ENCODE measurements at places on chromosomes 5 and 9.

DNA sequence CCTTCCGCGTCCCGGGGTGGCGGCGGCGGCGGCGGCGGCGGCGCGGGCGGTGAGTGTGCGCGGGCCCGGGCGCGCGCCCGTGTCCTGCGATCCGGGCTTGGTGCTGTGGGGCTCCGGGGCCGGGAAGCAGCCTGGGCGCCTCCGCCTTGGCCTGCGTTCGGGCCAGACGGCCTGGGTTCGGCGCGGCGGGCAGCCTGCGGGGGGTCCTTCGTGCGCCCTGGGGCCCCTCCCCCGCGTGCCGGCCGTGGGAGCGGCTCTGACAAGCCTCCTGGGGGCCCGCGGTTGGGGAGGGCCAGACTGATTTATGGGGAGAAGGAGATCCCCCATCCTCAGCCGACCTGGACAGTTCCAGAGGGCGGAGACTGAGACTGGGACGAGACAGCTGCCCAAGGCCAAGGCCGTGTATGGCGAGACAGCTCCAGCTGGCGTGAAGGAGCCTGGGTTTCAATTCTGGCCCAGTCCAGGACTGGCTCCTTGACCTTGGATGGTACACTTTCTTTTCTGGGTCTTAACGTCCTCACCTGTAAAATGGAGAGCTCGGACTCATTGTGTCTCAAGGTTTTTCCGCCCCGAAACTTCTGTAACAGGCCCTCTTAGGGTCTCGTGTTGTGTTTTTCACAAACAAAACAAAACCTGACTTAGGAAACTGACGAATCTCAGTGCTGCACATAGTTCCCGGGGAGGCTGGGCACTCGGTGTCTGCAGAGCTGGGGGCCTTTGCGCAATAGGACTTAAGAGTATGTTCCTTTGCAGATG, 603 bp downstream of the TMEM268 start:
- DNase-seq = peak; percentile 81

DNA sequence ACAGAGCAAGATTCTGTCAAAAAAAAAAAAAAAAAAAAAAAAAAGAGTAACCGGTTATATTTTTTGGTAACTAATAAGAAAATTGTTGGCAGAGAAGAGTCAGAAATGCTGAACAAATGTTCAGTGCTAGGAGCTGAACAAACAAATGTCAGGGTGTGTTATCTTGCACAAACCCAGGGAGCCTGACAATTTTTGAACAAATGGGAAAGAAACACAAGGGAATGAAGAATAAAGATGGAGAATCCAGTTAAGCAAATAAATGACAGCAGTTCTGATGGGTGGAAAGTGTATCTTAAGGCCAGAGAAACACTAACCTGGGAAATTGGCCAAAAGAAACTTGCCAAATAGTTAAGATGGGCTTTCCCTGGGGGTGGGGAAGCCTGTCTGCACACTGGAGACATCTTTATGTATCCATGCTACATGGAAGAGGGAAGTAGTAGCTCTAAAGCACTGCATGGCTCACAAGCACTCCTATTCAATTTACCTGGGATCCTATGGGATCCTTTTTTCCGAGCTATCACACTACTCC, 23.7 kb downstream of the KLHL3 start:
- no peak for DNase-seq

DNA sequence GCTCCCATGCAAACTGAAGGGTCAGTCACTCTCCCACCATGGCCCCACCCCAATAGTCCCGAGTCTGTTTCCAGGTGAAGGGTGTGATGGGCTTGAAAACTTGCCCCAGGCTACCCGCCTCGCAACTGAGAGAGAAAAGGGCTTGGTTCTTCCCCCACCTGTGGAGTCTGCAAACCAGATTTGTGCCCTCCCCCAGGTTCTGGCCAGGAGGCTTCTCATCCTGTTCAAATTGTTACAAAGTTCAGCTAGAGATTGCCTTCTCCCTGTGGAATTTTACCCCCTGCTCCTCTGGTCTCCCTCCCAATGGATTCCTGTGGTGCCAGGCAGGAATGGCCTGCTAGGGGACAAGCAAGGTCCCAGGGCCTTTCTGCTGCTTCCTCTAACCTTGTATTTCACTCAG, 93.1 kb upstream of the ACO1 start:
- no peak for DNase-seq

DNA sequence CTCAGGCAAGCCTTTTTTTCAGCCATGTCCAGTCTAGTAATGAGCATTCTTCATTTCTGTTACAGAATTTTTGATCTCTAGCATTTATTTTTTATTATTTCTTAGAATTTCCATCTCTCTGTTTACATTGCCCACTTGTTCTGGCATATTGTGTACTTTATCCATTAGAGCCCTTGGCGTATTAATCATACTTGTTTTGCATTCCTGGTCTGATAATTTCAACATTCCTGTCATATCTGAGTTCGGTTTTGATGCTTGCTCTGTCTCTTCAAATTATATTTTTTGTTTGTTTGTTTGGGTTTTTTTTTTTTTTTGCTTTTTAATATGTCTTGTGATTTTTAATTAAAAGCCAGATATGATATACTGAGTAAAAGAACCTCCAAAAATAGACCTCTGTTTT, 23.0 kb upstream of the JAK2 start:
- no peak for DNase-seq

DNA sequence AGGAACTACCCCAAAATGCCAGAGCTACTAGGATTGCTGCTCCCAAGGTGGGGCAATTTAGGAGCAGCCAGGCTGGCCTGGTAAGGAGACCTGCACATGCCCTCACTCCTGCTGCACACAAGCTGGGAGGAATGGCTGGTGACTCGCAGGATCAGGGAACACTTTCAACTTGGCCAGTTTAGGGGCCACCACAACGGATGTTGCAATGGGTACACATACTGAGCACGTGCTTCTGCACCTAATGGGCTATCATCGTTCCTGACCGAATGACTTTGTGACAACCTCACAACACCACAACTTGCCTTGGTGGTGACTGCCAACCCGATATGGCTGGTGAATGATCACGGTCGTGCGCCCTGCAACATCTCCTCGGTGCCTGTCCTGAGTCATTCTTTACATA, 172.0 kb downstream of the ROR2 start:
- no peak for DNase-seq

DNA sequence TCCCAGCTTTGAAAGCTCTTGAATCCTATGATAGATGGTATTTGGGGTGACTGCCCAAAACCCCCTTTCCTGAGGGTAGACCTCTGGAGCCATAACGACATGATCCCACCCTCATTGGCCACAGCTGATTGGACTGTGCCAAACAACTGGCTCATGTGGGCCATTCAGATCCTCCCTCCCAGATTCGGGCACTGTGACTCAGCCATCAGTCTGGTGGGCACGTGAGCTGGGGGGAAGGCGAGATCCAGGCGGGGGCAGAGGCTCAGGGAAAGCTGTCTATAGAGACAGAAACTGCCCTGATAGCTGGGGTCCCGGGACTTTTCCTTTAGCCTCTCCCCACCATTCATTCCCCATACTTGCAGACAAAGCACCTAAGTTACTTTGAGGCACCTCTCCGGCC, 15.1 kb upstream of the NCS1 start:
- no peak for DNase-seq

DNA sequence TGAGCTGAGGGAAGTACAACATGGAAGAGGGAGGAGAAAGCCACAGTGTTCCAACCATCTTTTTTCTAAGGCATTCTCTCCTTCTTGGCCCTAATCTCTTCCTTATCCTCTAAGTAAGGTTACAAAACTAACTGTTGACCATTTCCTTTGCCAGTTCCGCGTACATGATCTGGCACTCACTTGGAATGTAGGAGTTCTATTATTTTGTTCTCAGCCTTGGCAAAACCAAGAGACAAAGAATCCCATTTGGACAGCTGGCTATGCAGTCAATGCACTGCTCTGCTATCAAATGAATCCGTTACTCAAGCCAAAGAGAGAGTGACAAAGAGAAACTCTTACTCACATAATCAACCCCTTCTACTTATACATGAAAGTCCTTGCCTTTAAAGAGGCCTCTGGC, 410.3 kb downstream of the DTWD2 start:
- no peak for DNase-seq

DNA sequence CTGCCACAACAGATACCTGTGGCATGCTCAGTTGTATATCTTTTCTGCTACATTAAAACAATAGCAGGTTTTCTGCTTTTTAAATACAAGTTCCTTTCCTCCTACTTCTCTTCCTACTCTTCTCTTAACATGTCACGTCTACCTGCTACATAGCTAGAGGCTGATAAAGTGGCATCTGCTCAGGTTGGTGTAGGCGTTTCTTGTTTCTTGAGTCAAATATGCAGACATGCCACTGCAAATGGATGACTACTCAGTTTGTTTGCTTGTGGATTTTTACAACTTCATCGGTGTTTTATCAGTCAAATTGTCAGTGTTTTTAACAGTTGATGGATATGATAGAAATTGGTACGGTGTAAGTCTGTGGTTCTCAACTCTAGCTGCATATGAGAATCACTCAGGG, 525.7 kb downstream of the TLE4 start:
- DNase-seq = no peak

DNA sequence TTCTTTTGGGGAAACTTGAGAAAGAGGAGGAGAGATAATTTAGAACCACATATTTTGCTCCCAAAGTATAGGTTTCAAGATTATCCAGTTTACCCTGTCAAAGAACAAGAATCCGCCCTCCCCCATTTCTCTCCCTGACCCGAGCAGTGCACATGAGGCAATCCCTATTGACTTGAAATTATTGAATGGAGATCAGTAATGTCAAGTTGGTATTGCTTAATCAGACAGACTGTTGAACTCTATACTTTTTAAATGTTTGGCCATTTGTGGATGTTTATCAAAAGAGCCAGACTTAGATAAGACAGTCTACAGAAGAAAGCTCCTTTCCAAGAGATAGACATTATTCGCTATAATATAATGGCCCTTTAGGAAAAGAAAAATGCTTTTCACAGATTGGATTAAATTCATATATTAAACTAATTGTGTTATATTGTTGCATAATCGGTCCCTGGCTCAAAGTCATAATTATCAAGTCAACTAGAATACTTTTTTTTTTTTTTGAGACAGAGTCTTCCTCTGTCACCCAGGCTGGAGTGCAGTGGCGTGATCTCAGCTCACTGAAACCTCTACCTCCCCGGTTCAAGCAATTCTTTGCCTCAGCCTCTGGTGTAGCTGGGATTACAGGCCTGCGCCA, 5.3 kb downstream of the SLC25A25 start:
- DNase-seq = no peak

Measured in suppressor macrophage (primary cell).